ENCODE measurements at places on chromosomes 6 and 20.
A peak's percentile ranks its signal among the peaks of the same experiment; 100 is the strongest.

GRCh38 chr20:24956001-24956841, 7.2 kb downstream of the CST7 start:
- DNase-seq: no peak

DNA sequence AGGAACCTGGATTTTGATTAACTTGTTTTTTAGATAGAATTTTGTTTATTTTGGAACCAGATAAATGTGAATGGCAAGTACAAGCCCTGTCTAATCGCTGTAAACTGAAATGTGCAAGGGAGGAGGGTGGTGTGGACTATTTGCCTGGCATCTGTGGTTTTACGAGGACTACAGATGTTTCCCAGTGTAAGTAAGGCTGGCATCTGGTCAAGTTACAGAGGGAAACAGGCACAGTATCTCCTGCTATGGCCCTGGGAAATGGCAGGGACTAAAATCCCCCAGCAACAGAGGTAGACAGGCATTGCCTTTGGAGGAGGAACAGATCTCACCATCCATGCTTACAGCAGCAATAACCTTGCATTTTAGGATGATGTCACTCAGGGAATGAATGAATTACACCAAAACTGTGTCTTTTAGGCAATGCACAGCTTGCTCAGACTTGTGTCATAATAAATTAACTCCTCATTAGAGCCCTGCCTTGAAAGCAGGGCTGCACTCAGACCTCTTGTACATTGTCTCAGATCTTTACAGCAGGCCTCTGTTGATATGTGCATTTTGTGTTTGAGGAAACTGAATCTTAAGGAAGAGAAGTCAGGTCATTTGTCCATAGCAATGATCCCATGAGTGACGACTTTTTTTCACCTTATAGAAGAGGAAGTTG, 96.2 kb downstream of the TCP11 start:
- DNase-seq: no peak

GRCh38 chr6:163444077-163444476, 29.6 kb downstream of the QKI start:
- DNase-seq: no peak

GRCh38 chr20:54643761-54644160, 168.4 kb downstream of the DOK5 start:
- no peak for DNase-seq

DNA sequence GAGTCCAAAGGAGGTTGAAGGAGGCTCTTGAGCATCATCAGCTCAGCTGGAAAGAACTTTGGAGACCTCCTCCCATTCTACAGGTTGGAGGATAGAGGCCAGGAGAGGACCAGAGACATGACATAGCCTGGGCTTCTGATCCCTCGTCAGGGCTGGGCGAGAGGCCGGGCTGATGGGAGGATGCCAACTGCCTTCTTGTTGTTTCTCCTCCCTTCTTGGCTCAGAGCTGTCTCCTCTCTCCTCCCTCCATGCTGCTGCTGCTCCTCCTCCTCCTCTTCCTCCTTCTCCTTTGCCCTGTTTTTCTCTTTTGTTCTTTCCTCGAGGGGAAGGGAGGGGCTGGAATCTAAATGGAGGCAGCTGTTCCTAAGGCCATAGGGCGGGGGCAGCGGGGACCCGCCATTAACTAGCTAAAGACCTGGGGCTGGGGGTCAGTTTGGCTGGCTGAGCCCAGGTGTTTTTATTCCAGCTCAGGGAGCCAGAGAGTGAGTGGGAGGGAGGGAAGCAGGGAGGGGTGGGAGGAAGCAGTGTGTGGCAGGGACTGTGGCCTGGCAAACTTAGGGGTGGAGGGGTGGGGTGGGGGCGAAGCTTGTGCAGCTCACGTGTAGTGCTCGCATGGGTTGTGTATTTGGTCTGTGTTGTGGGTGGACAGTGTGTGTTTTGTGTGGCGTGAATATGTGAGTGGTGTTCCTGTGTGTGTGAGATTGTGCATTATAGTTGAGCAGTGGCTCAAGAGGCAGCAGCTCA, 84.8 kb downstream of the CD40 start:
- DNase-seq: no peak

GRCh38 chr6:151181706-151182363, 57.9 kb upstream of the AKAP12 start:
- DNase-seq: no peak

- DNase-seq: no peak
Observed at GRCh38 chr6:34065466-34066217, 80.2 kb downstream of the GRM4 start.

DNA sequence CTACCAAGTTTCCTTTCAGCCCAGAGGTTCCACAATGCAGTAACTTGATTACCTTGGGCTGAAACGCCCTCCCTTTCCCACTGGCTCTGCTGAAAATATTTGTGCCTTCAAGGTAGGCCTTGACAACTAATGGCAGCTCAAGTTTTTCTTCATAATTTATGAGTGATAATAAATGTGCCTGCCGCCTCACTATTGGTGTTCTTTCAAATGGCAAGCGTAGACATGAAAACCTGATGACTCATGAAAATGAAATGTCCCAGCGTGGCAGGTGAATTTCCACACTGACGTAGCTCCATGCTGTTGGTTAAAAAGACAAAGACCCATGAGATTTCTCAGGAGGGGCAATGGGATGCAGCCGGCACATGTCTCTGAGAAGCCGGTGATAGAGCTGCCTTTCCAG, 107.2 kb upstream of the GGTLC1 start:
- no peak for DNase-seq

GRCh38 chr6:9978480-9978879, 436.4 kb downstream of the TFAP2A start:
- DNase-seq: no peak

- DNase-seq: no peak
Observed at GRCh38 chr20:9088556-9088955, 19.7 kb downstream of the PLCB4 start.

- DNase-seq: peak; percentile 31
Observed at GRCh38 chr20:46206025-46206424, 87.9 kb downstream of the CD40 start.

GRCh38 chr6:134564705-134565104, 246.8 kb upstream of the SGK1 start:
- DNase-seq: no peak

DNA sequence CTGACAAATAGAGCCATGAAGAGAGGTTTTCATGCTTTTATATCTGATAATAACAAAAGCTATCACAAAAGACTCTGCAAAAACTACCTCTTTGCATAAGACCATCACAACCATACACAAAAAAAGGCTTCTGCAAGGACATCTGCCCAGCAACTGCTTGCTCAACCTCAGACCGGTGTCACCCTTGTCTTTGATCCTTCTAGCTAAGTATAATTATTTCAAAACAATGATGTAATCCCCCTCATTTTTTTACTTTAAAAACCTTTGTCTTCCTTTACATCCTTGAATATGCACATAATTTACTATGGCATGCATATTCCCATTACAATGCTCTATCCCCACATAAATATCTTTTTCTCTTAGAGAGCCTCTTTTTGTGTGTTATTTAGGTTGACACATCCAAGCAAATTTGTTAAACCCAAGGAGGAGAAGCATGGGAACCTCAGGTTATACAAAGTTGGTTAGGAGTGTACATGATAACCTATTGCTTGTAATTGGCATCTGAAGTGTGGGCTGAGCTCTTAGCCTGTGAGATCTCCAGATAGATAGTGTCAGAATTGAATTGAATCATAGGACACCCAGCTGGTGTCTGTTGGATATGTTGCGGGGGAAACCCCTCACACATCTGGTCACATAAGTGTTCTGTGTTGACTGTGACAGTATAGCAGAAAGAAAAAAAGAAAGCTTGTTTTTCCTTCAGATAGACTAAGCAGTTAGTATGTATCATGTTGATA, 20.7 kb upstream of the CGA start:
- DNase-seq: no peak

- DNase-seq: no peak
Observed at GRCh38 chr6:97775012-97775411, 492.0 kb upstream of the MMS22L start.

DNA sequence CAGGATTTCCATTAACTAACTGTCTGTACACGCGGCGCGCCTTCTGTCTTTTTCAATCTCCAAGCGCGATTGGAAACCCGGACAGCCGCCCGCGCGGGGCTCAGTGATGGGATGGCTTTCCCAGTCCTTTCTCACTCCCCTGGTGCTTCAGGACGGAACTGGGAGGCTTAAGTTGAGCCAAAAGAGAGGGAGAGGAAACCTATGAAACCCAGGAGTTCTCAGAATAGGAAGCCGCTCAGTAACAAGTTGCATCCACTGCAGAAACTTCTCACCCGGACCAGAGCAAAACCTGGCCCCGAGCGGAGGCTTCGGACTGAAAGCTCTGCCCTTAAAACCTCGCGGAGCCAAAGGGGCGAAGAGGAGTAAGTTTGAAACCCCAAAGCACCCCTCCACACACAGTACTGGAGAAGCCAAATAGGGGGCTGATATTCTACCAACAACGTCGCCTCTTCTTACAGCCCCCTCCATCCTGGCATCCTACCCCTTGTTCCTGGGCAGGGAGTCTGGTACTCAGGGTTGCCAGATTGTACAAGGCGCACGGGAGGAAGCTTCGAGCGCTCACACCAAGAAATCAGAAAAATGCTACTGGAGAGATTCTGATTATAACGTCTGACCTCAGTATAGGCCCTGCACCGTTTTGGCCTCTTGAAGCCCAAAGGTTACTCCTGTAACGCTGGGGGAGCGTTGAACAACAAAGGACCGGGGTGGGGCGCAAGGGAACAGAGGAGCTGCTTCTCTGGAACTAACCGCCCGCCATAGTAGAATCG, 906 bp upstream of the COL12A1 start:
- DNase-seq: no peak

DNA sequence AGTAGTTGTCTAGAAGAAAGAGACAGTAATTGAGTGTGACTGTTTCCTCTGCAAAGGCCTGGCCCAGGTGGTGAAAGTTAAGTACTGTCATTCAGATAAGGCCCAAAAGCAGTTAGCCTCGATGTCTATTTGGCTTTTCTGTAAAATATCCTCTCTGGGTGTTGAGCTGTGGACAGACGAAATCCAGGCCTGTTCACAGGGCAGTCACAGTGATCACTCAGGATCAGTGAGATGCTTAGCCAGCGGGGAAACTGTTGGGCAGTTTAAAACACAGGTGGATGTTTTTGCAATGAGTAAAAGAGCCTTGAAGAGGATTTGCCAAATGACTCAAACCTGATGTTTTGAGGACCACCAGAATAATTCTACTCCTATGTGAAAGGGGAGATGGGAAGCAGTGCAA, 22.0 kb upstream of the PRDM1 start:
- no peak for DNase-seq

GRCh38 chr20:5835871-5836270, 85.7 kb downstream of the SHLD1 start:
- no peak for DNase-seq

GRCh38 chr6:72813807-72814596, 192.1 kb downstream of the KCNQ5 start:
- no peak for DNase-seq

- no peak for DNase-seq
Observed at GRCh38 chr6:15642276-15642675, 20.6 kb downstream of the DTNBP1 start.

- no peak for DNase-seq
Observed at GRCh38 chr6:117909638-117910037, 2.6 kb downstream of the SLC35F1 start.

GRCh38 chr6:139483079-139483478, 108.6 kb upstream of the CITED2 start:
- DNase-seq: no peak

DNA sequence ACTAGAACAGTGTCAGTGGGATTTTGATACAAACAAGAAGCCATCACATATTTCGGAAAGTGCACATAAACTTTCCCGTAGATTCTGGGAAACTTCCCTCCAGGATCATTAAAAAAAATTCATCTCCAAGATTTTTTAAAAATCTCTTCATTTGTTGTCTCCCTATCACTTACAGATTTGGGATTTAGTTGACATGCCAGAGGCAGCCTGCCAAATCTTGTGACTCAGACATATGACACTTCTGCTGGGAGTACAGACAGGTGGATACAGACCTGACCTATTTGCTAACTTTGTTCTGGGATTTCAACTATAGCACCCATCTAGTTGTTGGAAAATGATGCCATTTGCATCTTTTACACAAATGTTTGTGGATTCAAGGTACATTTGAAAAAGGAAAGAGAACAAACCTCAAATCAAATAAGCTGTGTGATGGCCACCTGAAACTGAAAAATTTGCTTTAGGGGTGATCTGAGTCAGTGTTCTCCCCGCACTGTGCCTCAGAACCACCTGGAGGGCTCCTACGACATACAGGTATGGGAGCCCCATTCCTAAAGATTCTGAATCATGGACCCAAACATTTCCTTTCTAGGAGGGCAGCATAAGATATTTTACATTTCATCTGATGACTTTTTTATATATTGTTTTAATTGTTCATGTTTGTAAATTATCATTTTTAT, 21.9 kb upstream of the CD2AP start:
- DNase-seq: no peak

GRCh38 chr6:21707524-21708319, 114.2 kb downstream of the SOX4 start:
- DNase-seq: no peak

- no peak for DNase-seq
Observed at GRCh38 chr20:33645072-33645358, 17.1 kb upstream of the C20orf144 start.

- peak; percentile 49 for DNase-seq
Observed at GRCh38 chr6:6556738-6557503, 31.6 kb upstream of the LY86 start.

GRCh38 chr6:30735668-30736314, 6.7 kb downstream of the FLOT1 start:
- no peak for DNase-seq

DNA sequence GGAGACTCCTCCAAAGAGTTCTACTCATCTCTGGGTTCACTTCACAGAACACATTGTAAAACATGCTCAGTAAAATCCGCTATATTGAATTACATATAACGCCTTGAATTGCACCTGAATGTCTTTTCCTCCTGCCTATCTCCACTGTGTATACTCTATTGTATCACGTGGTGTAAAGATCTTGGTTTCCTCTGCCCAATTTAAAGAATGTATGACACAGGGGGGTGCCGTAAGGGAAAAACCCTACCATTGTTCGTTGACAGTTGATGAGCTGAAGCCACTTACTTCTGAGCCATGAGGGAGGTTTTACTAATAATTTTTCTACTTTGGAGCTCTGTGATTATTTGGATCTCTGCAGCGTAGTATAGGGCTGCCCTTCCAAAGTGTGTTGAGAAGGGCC, 6.0 kb downstream of the ASF1A start:
- no peak for DNase-seq

DNA sequence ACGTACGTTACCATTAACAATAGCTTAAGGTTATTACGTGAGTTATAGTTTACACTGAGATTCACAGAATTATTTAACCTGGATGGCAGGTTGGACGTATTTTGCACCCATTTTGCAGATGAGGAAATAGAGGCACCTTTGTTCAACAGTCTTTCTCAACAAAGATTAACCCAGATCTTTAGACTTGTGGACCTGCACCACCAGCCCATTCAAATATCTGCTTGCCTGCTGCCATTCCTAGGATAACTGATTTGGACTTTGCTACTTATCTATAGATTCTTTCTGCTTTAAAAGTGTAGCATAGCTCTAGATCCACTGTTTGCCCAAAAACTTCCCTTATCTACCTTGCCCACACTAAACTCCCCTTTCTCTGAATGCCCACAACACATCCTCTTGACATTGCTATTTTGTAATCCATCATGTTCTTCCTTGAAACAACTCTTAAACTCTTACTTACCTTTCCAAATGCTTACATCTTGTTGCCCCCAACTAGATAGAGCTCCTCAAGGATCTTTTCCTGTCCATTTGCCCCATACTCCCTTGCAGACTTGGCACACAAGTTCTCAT, 56.4 kb upstream of the TNFAIP3 start:
- DNase-seq: no peak

- no peak for DNase-seq
Observed at GRCh38 chr20:37981568-37981967, 51.7 kb downstream of the TTI1 start.
